ENCODE measurements at places on chromosomes 4 and X.
A peak's percentile ranks its signal among the peaks of the same experiment; 100 is the strongest.

DNA sequence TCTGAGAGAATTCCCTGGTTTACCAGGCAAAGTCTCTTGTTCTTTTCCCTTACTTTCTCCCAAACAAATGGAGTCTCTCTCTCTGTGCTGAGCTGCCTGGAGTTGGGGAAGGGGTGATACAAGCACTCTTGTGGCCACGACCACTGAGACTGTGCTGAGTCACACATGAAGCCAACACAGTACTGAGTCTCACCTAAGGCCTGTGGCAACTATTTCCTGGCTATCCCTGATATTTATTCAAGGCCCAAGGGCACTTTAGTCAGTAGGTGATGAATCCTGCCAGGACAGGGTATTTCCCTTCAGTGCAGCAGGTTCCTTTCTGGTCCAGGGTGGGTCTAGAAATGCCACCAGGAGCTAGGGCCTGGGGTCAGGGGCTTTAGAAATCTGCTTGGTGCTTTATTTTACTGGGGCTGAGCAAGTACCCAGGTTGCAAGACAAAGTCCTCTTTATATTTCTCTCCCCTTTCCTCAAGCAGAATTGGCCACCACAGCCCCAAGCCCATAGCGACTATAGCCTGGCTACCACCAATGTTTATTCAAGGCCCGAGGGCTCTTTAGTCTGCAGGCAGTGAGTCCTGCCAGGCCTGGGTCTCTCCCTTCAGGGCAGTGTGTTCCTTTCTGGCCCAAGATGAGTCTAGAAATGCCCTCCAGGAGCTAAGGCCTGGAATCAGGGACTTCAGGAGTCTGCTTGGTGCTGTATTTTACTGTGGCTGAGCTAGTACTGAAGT is 10.5 kb downstream of the ARL13A start:
- DNase-seq, result no peak

DNA sequence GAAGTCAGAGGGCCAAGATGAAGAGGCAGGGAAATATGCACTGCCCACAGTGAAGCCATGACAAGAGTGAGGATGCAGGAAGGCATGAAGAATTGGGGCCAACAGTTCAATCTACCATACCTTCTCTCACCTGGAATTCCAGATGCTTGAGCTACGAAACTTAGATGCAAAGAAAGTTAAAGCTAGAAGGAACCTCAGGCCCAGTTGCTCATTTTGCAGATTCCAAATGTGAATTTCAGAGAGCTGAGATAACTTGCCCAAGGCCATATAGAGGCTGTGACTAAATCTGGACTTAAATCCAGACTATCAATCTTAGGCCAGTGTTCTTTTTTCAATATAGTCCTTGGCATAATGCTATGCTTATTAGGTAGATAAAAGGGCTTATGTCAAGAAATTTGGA is 92.7 kb downstream of the SRPX start:
- DNase-seq, result no peak

DNA sequence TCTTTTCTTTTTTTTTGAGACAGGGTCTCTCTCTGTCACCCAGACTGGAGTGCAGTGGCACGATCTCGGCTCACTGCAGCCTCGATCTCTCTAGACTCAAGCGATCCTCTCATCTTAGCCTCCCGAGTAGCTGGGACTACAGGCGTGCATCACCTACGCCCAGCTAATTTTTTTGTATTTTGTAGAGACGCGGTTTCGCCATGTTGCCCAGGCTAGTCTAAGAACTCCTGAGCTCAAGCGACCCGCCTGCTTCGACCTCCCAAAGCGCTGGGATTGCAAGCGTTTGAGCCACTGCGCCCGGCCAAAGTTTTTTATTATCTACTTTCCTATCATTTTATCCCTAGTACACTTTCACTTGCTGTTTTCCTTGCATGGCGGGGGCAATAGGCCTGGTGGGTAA is 1.4 kb downstream of the UBA6 start:
- no peak for DNase-seq

DNA sequence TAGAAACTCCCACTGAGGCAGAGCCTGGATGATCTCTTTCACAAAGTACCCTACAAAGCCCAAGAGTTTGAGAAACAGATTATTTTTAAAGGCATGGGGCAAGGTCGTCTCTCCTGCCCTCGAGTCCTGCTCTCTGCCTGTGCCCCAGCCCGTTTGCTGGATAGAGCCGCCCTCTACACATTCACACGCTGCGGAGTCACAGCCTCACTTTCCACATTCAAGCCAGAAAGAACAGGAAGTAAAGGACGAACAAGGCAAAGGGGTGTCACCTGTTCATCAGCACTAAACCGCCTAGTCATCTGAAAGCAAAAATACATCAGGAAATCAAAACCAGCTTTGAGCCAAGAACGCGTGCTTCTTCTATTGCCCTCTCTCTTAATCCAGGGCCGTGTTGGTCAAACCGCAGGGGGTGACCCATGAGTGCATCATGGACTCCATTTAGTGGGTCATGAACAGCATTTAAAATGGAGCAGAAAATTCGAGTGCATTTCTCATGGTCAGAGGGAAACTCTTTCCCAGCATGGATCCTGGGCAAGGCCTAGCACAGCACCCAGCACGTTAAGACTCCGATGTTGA is 83.4 kb downstream of the PHKA2 start:
- no peak for DNase-seq

- DNase-seq, result no peak
Observed at GRCh38 chr4:89285745-89286144, 21.9 kb downstream of the GPRIN3 start.

GRCh38 chrX:132270699-132271098 is 51.5 kb upstream of the RAP2C start:
- peak; percentile 45 for DNase-seq

GRCh38 chr4:56787380-56787779 is 34.1 kb downstream of the SPINK2 start:
- DNase-seq, result peak; percentile 18

DNA sequence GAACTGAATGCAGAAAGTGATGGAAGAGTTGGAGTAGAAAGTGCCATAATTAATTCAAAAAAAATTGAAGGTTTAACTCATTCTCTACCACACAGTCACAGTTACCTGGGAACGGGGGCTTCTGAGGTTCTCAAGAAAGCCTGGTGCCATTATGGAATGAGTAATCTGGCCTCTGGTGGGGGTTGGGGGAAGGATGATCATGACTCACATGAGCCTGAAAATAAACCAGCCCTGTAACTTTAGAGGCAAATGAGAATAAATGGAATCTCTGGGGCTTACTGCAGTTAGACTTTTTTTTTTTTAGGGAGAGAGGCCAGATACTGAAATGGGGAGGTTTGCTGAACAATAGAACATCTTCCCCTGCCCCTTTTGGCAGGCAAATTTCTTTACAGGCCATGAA is 55.3 kb downstream of the SOD3 start:
- DNase-seq, result no peak

DNA sequence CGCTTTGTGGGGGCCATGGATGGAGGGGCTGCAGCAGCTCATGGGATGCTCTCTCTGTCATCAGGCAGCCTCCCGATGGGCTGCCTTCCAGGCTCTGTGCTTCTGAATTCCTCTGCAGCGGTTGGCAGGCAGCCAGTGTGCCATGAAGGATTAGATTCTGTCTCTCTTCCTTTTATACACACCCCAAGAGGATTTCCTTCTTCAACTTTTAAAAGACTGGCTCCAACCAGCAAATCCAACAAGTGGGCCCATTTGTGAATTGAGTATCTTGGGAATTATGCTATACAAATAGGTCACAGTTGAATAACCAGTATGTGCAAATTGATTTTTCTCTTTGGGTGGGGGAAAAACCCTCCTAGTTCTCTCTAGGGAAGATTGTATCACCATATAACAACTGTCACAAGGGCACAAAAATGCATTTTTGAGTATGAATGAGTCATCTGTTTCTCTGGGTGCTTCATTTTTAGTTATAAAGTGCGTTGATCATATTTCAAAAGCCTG is 96.8 kb upstream of the FAT1 start:
- DNase-seq, result peak; percentile 70

- DNase-seq, result no peak
Observed at GRCh38 chrX:151871244-151871643, 41.4 kb upstream of the MAGEA4 start.

DNA sequence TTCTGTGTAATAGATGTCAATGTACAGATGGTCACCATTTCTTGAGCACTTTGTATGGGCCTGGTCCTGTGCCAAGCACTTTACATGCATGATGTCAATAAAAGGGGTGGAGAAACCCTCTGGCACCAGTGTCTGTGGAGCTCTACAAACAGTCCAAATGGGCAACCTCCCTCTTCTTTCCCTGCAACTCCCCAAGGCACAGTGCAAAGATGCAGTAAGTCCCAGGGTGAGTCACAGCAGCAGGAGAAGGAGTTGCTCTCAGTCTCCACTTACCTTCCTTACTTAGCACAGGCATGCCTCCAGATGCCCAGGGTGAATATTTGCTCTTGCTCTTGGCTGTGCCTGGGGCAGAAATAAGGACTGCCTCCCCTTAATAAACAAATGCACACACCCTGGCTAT is 4.3 kb downstream of the OCIAD2 start:
- DNase-seq, result no peak

- no peak for DNase-seq
Observed at GRCh38 chrX:104310657-104311254, 56.0 kb upstream of the ESX1 start.

- DNase-seq, result no peak
Observed at GRCh38 chrX:134202561-134202960, 34.4 kb upstream of the CCDC160 start.

DNA sequence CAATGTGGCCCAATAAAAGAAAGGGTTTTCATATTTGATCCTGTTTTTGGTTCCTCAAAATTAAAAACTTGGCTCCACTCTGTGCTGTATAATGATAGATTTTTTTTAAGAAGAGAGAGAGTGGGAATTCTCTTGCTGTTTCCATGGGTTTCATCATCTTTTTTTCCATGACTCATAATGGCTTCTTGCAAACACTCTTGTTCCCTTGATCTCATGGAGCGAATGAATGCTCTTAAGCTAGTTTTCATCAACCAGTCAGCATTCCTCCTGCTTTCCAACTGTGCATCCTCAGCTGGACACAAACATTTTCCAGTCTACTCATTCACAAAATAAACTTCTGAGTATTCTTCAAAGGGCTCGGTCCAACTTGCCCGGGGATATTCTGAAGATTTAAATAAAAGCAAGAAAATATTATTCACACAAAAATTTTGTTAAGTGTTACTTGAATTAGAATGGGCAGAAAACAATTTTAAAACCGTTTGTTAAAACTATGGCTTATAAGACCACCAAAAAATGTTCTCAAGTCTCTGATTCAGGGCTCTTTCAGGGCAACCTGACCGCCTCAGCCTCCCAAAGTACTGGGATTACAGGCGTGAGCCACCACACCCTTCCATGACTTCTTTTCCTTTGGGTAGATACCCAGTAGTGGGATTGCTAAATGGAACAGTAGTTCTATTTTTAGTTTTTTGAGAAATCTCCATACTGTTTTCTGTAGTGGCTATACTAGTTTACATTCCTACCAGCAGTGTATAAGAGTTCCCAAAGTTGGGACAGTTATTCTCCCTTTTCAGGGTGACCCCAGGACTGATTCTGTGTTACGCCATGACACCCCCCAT is 64.7 kb downstream of the TMEM156 start:
- DNase-seq, result no peak

- peak; percentile 71 for DNase-seq
Observed at GRCh38 chrX:133985967-133986683, 731 bp upstream of the GPC3 start.

- DNase-seq, result no peak
Observed at GRCh38 chr4:11341337-11342043, 87.2 kb downstream of the HS3ST1 start.

DNA sequence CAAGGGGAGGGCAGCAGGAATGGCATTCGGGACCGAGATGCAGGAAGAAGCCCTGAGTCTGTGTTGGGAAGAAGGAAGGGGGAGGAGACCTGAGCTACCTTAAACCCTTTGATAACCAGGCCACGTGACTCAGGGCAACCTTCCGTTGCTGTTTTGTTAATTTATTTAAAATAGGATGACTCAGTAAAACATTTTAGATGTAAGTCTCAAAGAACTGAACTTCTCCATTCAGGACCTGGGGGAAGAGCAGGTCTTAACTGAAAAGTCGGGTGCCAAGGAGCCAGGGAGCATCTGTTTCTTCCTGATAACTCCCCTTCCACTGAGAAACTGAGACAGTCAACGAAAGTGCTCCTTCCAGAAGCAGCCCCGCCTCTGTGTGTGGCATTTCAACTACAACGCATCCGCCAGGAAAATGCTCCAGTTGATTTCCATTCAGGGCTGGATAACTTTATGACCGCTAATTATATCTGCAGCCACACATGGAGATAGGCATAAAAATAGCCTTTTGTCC is 88.0 kb downstream of the IRF2 start:
- no peak for DNase-seq

- DNase-seq, result peak; percentile 92
Observed at GRCh38 chrX:141176586-141177451, at the start of gene LDOC1. Gene LDOC1 (minus strand): TSS chrX:141177129. CDS start chrX:141177021, 108 bp downstream.

GRCh38 chr4:150379454-150379853 is 202.5 kb upstream of the MAB21L2 start:
- no peak for DNase-seq

GRCh38 chrX:19512961-19513360 is 2.3 kb downstream of the MAP3K15 start:
- no peak for DNase-seq

GRCh38 chr4:3091464-3091863 is 17.0 kb downstream of the HTT start:
- no peak for DNase-seq

GRCh38 chr4:3306450-3306849 is 13.6 kb downstream of the RGS12 start:
- no peak for DNase-seq

- no peak for DNase-seq
Observed at GRCh38 chrX:47217121-47217851, 1.2 kb upstream of the CDK16 start.

DNA sequence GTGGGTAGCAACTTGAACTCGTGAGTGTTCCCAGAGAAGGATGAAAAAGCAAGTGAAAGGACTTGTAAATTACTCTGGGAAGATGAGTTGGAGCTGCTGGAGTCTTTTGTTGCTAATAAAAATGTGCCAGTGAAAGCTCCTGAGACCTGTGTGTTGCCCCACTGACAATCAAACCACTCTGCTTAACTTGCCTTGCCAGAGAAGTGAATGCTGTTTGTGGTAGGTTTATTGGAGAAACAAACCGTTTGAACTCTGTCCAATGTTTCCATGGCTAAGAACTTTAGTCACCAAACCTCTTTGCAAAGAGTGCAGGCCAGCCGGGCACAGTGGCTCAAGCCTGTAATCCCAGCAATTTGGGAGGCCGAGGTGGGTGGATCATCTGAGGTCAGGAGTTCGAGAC is 586.9 kb downstream of the PCDH7 start:
- no peak for DNase-seq

GRCh38 chr4:174627473-174627872 is 105.2 kb upstream of the HPGD start:
- no peak for DNase-seq

GRCh38 chr4:93894995-93895394 is 66.4 kb downstream of the ATOH1 start:
- DNase-seq, result no peak

GRCh38 chrX:65859299-65859698 is 180.6 kb downstream of the VSIG4 start:
- DNase-seq, result no peak

GRCh38 chr4:2318476-2318875 is 56.6 kb upstream of the MXD4 start:
- no peak for DNase-seq

GRCh38 chr4:183098019-183098722 is 886 bp upstream of the WWC2 start:
- peak; percentile 81 for DNase-seq
